ENCODE measurements at places on chromosomes 3 and 15. TPM values are rescaled to one million over a fixed set of nuclear protein-coding genes. Genes with fewer than 3 reads are reported as not detected.

- DNase-seq = no peak
These were observed 248.0 kb upstream of the LYSMD4 start for GRCh38 chr15:99981191-99981647.

GRCh38 chr3:108118038-108118768, 27.4 kb upstream of the CD47 start:
- peak; percentile 51 for DNase-seq

DNA sequence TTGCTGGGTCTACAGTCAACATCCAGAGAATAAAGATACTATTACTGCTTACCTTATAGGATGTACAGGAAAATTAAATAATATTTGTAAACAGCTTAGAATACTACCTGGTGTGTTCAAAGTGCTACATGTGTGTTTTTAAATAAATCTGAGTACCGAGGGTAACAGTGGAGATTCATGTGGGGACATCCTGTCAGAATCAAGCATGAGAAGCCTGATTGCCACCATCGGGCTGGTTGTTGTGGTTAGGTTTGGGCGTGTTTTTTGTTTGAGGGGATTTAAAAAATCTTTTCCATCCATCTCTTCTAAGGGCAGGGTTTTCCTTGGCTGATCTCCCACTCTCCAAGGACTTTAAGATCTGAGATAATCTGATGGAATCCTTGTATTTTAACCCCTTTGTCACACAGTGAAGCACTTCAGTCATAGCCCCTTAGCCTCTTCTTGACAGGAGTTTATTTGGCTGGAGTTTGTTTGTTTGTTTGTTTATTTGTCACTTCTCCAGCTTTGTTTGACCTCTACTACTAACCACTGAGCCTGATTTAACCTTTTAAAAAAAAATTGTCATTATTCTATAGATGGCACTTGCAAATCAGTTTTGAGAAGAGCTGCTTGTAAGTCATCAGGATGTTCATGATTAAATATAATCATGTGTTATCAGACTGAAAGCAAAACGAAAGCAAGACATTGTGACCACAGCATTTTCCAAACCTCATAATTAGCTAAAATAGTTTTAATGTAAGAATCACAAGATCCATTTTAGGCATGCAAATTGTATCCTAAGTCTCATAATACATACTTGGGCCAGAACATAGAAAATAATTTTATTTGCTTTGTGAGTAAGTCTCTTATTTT, 72.8 kb upstream of the RARB start:
- DNase-seq = no peak

- DNase-seq = no peak
These were observed 6.1 kb downstream of the MOBP start for GRCh38 chr3:39473452-39474125.

GRCh38 chr3:197521277-197522182, 34.2 kb downstream of the BDH1 start:
- DNase-seq = no peak

- no peak for DNase-seq
These were observed 2.8 kb downstream of the OCA2 start for GRCh38 chr15:28096411-28096669.

DNA sequence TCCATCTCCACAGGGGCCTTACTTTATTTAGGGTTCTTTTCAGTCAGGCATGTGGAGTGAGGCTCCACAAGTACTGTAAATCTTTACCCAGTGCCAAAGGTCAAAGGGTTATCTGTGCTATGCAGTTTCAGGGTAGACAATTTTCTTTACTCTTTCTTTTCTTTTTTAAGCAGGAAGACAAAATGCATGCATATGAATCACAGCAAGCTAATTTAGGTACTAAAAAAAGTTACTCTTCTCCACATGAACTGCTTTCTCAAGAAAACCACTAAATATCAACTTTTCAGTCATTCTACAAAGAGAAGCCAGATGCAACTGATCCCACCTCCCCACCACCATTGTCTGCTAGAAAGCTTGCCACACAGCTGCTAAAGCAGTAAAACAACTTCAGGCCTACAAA, 73.3 kb upstream of the PYGO1 start:
- peak; percentile 33 for DNase-seq

GRCh38 chr3:180871901-180872300, 40.6 kb upstream of the FXR1 start:
- peak; percentile 17 for DNase-seq

DNA sequence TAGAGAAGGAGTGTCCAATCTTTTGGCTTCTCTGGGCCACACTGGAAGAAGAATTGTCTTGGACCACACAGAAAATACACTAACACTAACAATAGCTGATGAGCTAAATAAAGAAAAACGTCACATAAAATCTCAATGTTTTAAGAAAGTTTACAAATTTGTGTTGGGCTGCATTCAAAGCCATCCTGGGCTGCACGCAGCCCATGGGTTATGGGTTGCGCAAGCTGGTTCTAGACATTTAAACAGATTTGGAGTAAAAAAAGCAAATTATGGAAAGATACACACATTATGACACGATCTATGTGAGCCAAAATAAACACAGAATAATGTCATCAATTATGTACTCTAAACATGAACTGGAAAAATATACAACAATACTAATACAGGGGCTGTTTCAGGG, 703.3 kb upstream of the LMCD1 start:
- no peak for DNase-seq

DNA sequence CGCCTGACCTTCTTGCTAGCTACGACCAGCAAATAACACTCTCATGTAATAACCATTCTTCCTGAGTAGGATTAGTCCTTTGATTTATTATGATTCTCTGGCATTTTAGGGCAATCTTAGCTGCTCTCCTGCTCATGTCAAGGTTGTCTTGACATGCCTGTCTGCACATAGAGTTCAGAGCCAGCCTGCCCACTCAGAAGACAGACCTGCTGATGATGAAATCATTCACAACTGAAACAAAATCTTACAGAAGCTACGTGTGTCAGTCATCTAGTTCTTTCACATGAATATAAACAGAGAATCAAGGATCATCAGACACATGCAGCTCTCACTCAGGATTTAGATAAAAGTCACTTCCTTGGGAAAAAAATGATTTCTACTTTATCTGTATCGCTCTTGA, 173.6 kb upstream of the LYSMD4 start:
- DNase-seq = no peak

- DNase-seq = no peak
These were observed 521.4 kb downstream of the ZNF385D start for GRCh38 chr3:21229426-21230135.

DNA sequence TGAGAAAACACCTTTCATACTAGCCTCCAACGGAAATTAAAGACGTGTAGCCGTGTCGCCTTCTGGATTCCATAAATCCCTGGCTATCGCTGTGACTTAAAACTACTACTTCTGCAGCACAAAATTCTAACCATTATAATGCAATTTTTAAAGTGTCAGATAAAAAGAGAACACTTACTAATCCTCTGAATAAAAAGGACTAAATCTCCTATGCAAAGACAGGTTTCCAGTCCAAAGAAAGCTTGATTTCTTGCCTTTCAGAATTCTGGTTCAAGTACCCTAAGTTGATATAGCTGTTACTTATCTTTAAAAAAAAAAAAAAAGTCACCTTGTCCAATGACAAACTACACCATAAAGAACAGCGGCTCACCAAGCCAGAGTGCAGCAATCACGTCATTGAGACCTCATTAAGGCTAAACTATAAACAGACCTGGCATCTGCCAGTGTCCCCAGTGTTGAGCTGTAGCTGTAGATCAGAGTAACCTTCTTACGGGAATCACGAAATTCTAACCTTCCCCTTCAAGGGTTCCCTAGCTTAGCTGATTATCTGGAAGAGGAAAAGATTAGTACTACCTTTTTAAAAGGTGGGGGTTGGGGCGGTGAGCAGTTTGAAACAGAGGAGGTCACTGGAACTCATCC, 2.2 kb downstream of the ABCC5 start:
- peak; percentile 41 for DNase-seq

DNA sequence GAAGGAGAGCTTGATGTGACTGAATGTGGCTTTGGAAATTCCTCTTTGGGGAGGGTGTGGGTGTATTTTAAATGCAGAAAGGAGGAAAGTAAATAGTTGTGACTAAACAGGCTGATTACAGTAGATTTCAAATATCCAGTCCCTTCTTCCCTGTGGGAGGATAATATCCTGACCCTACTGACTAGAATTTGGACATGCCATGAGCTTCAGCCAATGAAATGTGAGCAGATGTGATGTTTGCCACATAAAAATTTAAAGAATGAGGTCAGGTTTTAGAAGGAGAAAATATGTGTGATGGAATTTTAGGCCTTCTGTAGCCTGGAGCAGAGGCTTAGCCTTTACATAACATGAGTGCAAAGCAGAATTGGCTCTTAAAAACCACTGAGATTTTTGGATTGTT, 1218.9 kb downstream of the ROBO2 start:
- peak; percentile 90 for DNase-seq

- no peak for DNase-seq
These were observed 1041.3 kb downstream of the ROBO1 start for GRCh38 chr3:78726545-78726944.

- no peak for DNase-seq
These were observed 10.4 kb downstream of the CLSTN2 start for GRCh38 chr3:139945386-139945785.

Gene TRH
- not detected for total RNA-seq

Gene GASK1A
- 0.18 TPM for total RNA-seq

Gene ISY1
- 28.5 TPM for total RNA-seq

Gene NEK4
- 16.9 TPM for total RNA-seq

Gene ABI3BP
- total RNA-seq = 4.2 TPM

Gene CLRN1
- total RNA-seq = not detected

Gene ERICH6
- total RNA-seq = not detected

Gene SPTBN5
- under 0.01 TPM for total RNA-seq

Gene DPPA2
- total RNA-seq = not detected

Gene ANKUB1
- total RNA-seq = not detected

Data from IMR-90 (cell line).